ENCODE measurements at places on chromosomes 4 and X.
A peak's percentile ranks its signal among the peaks of the same experiment; 100 is the strongest.

DNA sequence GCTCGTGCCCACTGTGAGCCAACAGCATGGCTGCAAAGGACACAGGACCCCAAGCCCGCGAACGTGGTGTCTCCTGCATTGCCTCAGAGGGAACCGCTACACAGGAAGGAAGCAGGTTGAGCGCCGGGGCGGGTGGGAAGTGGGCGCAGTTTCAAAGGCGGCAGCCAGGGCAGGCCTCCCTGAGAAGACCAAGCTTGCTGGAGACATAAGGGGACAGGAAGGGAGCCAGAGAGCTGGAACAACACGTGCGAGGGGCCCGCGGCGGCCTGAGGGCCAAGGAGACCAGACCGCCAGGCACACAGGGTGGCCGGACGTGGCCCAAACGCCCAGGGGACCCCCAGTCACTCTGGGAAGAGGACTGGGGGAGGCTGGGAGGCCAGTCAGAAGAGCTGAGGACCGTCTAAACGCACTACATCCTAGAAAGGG is 32.0 kb downstream of the CTBP1 start:
- DNase-seq, result no peak

DNA sequence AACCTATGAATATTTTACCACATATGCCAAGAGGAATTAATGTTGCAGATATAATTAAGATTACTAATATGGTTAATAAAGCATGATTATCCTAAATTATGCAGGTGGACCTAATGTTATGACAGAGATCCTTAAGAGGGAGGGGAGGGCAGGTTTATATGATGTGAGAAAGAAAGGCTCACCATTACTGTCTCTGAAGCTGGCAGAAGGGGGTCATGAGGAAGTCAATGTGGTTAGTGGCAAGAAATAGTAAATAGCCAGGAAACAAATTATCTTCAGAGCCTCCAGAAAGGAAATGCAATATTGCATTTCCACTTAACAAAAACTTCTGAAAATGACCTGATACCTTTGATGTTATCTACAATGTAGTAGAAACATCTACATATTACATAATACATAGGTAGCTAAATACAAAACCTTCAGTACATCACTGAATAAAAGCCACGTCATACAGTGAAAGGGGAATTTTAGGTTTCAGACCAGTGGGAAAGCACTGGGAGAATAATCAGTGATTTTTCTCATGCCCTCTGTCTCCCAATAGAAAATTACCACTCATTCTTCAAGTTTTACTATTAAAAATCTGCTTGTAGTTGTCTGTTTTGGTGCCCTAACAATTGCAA is 609.2 kb downstream of the SPOCK3 start:
- no peak for DNase-seq

GRCh38 chr4:25728886-25729285 is 73.2 kb downstream of the SLC34A2 start:
- DNase-seq, result no peak

GRCh38 chr4:143701365-143701764 is 890 bp upstream of the FREM3 start:
- DNase-seq, result no peak

DNA sequence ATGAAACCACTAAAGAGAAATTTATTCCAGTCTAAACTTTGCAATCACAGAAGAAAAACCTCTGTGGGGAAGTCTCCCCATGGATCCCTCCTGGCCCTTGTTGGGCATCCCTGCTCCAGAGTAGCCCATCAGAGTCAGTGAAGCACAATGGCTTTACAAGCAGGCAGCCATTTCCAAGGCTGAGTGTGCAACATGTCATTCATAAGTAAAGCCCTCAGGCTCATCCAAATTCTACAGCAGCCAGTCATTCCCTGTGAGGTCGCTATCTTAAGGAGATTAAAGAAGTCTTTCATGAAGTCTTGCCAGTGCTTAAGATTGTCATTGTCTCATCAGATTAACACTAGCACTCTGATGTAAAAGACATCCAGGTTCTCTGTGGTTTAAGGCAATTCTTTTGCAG is 17.0 kb upstream of the MAPK10 start:
- no peak for DNase-seq

GRCh38 chr4:52094376-52095145 is 43.5 kb downstream of the SPATA18 start:
- no peak for DNase-seq

DNA sequence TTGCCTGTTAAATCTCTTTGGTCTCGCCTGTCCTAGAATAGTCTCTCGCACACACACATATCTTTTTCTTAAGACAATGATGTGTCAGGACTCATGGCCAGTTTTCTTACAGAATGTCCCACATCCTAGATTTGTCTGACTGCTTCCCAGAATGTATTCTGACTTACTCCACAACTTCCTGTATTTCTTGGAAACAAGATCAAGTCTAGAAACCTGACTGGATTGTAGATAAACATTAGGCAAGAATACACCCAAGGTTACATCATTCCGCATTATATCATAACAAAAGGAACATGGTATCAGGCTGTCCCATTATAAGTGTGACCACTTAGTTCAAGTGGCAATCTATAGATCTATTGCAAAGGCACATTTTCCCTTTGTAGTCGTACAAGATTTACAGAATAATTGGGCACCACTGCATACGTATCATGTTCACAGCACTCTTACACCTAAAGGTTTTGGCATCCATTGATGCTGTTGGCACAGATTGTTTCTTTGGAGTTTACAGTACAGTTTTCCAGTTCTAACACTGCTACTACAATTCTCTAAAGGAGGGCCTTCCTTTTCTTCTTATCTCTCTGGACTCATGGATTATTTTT is 56.4 kb downstream of the FBXW7 start:
- no peak for DNase-seq

- peak; percentile 0 for DNase-seq
These were observed 36.7 kb downstream of the DIAPH2 start for GRCh38 chrX:96721354-96721753.

All from right kidney (tissue), 9 donors.